ENCODE measurements at places on chromosomes 5 and 9.

- DNase-seq: no peak
These were observed 89.7 kb downstream of the CAAP1 start for GRCh38 chr9:26802921-26803320.

DNA sequence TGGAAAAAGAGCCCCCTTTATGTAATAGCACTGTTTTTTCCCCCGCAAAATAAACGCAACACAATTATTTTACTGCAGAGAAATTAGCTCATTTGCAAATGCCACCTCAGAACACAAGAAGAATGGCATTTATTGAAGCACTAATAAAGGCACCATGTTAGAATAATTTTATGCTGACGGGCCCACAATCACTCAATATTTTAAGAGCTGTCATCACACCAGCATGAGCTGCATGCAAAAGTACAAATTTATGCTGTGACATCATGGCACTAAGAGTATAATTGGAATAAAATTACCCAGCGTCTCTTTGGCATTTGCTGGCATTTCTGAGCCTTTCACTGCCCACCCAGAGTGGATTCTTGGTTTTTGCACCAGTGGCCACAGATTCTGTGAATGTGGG, 364.6 kb downstream of the TLE4 start:
- no peak for DNase-seq

DNA sequence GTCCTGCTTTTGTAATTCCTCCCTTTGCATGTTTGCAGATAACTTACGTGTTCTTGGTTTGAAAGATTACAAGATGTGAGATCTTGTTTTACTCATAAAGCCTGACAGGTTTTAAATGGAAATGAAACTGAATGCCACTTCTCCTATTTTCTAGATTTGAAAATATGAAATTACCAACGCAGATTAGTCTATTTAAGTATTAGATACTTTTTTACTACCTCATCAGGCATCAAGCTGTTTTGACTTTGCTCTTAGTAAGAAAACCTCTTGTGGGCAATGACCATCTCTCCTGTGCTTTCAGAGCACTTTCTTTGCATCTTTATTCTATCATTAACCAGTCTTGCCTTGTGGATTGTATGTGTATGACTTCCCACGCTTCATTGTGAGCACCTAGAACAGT, 3.5 kb downstream of the DMXL1 start:
- DNase-seq: no peak

DNA sequence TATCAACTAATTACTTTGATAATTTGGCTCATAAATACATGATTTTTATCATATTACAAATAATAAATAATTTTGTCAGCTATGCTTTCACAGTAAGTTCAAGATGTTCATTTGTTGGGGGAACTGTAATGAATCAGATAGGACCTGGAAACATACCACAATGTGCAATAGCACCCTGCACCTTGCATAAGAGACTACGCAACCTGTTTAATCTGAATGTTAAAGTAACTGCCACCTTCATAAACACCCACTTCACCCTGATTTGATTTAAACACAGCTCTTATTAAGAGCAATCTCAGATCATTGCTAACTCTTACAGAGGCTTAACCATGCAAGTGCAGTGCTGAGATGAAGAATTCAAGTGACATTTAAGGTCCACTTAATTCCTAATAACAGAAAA, 69.1 kb upstream of the GABRA1 start:
- no peak for DNase-seq

- DNase-seq: no peak
These were observed at the start of the genes EIF4E1B and SNCB for GRCh38 chr5:176629853-176630680. Gene EIF4E1B (plus strand): TSS chr5:176630675. CDS start chr5:176642788, 12,113 bp downstream. Gene SNCB (minus strand): TSS chr5:176630534. CDS start chr5:176629654, 880 bp downstream.

DNA sequence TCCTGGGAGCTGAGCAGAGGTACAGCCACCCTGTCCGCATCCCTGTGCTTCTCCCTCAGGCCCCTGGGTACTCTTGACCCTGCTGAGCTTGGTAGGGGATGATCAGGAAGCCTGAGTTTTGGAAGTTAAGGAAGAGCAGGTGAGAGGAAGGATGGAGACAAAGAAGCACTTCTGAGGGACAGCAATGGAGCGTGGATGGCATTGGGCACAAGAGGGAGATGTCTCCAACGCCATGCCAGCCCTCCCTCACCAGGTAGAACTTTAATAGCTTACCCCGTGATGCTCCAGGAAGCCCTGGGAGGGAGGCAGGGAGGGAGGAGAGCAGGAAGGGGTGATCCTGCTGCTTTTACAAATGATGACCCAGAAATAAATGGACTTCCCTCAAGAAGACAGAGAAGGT, 29.9 kb upstream of the SMU1 start:
- DNase-seq: no peak

- DNase-seq: no peak
These were observed 75.0 kb downstream of the TNC start for GRCh38 chr9:115042781-115043509.

DNA sequence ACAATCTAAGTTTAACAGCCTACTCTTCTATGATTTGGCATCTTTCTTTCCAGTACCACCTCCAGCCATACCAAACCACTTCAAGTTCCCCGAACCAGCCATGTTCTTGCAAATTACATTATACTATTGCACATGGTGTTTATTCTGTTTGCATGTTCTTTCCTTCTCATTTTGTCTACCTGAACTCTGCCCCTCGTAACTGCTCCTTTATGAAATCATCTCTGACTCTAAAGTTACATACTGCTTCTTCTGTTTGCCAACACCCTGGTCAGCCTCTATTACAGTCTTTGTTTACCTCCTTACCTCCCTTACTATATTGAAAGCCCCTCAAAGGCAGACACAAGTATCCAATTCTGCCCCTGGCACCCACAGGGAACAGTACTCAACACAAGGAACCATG, 6.0 kb downstream of the PPP6C start:
- no peak for DNase-seq

DNA sequence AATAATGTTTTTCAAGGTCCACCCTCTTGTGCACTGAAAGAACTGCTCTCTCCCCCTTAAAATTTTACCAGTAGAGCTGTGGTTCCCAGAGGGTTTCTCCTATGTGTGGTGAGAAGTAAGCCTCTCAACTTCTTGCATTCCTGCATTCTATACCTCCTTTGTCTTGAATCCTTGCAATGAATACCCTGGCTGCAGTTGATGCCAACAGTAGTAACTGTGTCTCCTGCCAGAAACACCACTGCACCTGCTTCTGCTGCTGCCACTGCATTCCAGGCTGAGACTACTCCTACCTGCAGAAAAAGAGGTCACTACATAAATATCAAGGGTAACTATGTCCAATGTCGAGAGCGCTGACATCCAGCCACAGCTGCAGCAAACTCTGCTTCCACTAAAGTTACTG, 203.7 kb downstream of the TMEM167A start:
- DNase-seq: no peak

GRCh38 chr5:179203248-179203647, 142.0 kb downstream of the ADAMTS2 start:
- DNase-seq: no peak

GRCh38 chr9:1978941-1979340, 36.2 kb upstream of the SMARCA2 start:
- no peak for DNase-seq

DNA sequence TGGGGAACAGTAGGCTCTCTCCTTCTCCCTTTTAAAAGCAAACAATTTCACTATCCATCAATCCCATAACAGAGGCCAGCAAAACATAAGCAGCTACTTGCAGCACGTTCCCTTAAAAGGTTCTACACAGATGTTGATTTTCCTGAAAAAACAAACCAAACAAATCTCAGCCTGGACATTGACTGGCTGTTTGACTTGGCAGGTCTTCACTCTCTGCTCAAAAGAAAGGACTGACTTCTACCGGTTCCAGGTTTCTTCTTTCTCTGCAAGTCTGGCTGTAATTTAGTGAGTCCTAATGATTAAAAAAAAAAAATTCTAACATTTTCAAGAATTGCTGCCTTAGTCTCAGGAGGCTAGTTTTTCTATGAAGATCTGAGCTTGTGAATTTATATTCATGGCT, 203.1 kb upstream of the EFNA5 start:
- DNase-seq: no peak

GRCh38 chr9:133888048-133888808, 103.9 kb downstream of the VAV2 start:
- peak; percentile 73 for DNase-seq

DNA sequence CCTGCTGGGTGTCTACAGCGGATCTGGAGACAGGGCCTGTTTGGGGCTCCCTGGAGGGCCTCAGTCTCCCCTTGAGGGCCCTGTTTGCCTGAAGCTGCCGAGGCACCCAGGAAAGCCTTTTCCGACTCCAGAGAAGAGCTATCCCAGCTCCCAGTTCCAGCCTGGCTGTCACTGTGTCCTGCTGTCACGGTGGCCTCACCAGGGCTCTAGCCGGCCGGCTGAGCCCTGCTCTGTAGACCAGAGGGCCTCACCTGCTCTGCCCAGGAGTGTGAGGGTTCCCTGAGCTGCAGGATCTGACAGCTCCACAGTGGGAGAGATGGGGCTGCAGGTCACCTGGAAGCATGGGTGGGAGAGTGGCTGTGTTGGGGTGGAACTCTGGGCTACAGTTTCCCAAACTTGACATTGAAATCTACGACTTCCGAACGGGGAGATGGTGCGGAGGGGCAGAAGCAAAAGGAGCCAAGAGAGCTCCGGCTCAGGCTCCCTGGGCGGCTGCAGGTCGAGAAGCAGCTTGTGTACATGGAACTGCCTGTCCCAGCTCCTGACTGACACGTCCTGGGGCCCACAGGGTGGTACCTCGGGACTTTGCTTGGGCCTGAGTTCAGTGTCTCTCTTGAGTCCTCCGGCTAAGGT, 94.9 kb downstream of the CACNA1B start:
- no peak for DNase-seq

GRCh38 chr5:174654442-174654841, 69.9 kb upstream of the MSX2 start:
- no peak for DNase-seq

DNA sequence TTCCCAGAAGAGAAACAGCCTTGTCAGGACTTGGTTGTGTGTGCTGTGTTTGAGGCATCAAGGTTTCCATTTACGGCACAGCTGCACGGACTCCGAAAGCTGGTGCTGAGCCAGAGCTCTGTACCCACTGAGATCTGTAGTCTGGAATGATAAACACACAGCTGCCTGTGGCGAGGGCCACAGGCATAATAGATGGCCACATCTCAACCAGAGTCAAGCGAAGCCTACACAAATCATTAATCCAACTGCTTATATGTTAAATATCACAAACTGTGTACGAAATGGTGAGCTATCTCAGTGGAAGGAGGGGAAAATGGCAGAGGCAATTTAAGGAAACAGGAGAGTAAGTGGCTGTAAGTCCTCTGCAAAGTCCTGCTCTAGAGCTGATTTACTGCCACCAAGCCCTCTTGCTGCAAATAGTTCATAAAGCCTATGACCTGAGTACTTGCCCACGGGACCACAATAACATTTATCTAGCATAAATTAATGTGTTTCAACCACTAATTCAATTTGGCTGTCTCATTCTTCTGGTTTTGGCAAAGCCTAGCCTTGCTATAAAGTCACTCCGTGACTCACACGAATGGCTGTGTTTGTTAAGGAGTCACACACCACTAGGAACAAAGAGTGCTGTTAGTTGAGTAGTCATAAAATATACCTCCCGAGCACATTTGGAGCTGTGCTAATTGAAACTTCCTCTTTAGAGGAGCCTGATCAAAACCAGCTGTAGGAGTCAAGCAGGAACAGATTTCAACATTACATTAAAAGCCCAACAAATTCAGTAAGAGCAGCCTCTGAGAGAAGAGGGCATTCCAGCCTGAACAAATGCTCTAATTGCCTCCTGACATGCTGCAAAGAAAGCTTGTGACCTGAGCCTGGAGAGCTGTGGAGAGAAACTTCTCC, 738.6 kb upstream of the ZNF608 start:
- peak; percentile 98 for DNase-seq

DNA sequence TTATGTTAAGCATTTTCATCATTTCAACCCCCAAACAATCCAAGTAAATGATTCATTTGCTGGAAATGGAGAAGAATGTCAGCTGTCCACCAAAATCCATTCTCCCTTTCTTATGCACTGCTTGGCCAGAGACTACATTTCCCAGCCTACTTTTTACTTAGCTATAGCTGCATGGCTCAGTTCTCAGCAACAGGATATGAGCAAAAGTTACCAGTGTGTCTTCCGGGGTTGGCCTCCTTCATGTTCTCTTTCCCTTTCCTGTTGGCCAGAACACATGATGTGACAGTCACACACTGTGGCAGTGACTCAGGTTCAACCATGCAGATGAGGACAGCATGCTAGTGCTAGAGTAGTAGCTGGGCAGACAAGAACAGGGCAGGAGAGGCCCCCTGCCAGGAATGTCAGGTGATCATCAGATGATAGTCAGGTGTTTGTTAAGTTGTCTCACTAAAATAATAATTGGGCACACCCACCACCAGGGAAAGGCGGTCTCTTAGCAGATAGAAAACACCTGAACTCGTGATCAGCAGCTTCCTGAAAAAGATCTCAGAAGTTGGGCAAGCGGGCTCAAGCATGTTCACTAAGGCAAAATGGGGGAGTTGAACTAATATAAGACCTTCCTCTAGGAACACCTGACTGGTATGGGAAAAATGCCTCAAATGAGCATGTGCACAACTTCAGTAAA, 12.2 kb downstream of the GPR150 start:
- DNase-seq: no peak

DNA sequence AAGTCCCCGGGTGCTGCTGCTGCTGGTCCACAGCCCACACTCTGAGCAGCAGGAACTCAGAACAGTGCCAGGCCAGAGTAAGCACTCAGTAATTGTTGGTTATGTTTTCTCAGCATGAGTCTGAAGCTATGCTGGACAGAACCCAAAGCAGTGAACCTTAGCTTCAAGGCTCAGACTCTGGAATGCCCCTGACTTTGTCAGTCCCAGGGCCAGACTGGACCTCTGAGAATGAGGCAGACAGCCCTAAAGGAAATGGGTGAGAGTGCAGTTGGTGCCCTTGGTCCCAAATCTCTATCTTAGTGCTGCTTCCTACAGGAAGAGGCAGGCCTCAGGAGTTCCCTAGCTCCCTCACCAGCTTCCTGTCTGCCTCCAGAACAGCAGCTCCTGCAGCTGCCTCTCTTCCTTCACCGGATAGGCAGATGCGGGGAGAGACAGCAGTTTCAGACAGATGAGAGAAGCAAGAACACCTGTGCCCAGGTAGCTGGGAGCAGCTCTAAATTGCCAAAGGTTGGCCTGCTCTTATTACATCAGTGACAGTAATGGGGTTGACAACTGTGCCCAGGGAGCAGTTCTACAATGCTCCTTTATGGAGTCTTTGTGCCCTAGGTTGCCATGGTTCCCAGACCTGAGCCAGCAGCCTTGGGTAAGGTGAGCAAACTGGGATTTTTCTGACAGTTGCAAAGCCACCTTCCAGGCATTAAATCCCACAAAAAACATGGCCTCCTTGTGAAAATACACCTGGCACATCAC, 82.2 kb upstream of the CXCL14 start:
- peak; percentile 28 for DNase-seq

DNA sequence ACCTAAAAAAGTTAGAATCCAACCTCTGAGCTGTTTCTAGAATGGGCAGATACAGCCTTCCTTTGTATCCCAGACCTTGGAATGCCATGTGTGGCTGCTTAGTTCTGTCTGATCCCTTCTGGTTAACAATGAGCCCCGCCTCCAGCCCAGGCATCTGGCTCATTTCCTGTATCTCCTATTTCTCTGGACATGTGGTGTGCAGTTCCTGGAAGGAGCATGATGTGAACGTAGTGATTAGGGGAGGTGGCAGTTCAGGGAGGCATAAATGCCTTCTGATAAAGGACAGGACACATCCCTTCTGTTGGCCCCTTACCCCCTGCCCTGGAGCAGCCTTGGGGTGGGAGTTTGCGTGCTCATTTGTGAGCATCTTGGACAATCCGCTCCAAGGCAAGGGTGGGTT, 243.0 kb downstream of the ZSWIM6 start:
- DNase-seq: no peak

GRCh38 chr5:120564013-120564412, 99.9 kb downstream of the PRR16 start:
- DNase-seq: no peak

GRCh38 chr5:116360008-116360853, 214.4 kb downstream of the SEMA6A start:
- DNase-seq: no peak

All from DMS153 (cell line).